Fibroblast of villous mesenchyme (primary cell): ENCODE measurements at places on chromosomes 5 and 9. TPM values are rescaled to one million over a fixed set of nuclear protein-coding genes. Genes with fewer than 3 reads are reported as not detected.

Gene CDX1
- under 0.01 and 0.64 TPM in 2 replicates for total RNA-seq

Gene EDIL3
- 57.0 and 108 TPM in 2 replicates for total RNA-seq

Gene SLC34A1
- total RNA-seq, result not detected in 2 replicates

DNA sequence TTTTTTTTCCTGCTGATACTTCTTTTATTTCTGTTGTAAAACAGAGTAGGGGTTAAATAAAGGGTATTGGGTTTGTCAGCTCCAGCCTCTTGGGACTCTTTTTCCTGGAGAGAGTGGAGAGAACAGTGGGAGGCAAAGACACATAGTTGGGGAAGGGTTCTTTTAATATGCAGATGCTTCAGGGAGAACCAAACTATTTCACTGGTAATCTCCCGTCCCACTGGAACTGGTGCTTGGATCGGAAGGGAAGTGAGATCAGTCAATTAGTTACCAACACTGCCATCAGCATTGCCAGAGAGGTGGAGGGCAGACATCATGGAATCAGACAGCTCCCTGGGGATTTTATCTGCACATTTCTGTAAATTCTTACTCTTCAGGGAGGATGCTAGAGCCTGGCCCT is 47.6 kb upstream of the ELOVL7 start:
- DNase-seq, result no peak

- no peak for DNase-seq
These were observed 29.3 kb downstream of the COL5A1 start for GRCh38 chr9:134670851-134671281.

DNA sequence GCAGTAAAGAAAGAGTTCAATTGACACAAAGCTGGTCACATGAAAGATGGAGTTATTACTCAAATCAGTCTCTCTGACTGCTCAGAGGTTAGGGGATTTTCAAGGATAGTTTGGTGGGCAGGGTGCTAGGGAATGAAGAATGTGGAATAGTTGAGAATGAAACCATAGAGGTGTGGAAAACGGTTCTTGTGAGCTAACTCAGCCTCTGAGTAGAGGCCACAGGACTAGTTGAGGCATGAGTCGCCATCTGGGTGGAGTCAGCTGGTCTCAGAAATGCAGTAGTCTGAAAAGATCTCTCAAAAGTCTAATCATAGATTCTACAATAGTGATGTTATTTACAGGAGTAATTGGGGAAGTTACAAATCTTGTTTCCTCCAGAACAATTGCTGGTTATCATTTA is 178.9 kb upstream of the SPEF2 start:
- DNase-seq, result no peak

DNA sequence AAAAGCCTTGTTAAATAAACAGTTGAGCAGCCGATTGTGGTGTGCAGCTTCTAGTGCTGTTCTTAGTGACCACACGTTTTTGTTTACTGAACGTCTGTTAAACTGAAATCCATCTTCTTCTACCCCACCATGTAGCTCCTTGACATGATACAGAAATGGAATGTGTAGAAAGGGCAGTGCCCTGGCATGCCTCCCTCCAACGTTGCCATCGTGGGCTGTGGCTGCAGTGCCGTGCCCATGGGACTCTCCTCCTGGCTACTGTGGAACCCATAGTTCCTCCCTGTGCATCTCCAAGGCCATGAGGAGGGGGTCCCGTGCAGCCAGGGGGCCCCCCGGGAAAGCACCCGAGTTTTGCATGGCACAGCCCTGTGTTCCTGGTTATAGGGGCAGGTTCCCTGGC is 23.3 kb upstream of the TGFBI start:
- DNase-seq, result no peak

GRCh38 chr5:38148021-38148625 is 110.2 kb upstream of the EGFLAM start:
- DNase-seq, result no peak
